ENCODE measurements at places on chromosomes 12 and 14. TPM values are rescaled to one million over a fixed set of nuclear protein-coding genes. Genes with fewer than 3 reads are reported as not detected.

Gene NDRG2
- total RNA-seq: 26.1 TPM

Gene GRIP1
- 3.0 TPM for total RNA-seq

Gene NAV3
- not detected for total RNA-seq

Gene KLRG1
- total RNA-seq: 11.9 TPM

Gene KERA
- total RNA-seq: not detected

Gene RPL10L
- not detected for total RNA-seq

Gene CCDC175
- not detected for total RNA-seq

GRCh38 chr12:69468237-69469026 is 1.8 kb upstream of the FRS2 start:
- H3K27ac ChIP-seq: no peak overlapping the region
- DNase-seq: no peak
- H3K4me1 ChIP-seq: peaks cover 15% of the 10 kb centered on the region
- H3K36me3 ChIP-seq: no peaks in the 10 kb centered on the region
- no peak overlapping the region for H3K4me3 ChIP-seq
- H3K27me3 ChIP-seq: no peaks in the 10 kb centered on the region

- no peak for DNase-seq
- H3K4me3 ChIP-seq: no peak overlapping the region
- no peaks in the 10 kb centered on the region for H3K4me1 ChIP-seq
- H3K27me3 ChIP-seq: no peaks in the 10 kb centered on the region
- no peak overlapping the region for H3K27ac ChIP-seq
- H3K36me3 ChIP-seq: no peaks in the 10 kb centered on the region
Measured at GRCh38 chr12:123512838-123513665, 20.5 kb downstream of the RILPL1 start.

GRCh38 chr12:86139671-86140070 is 116.5 kb downstream of the MGAT4C start:
- no peaks in the 10 kb centered on the region for H3K27me3 ChIP-seq
- no peaks in the 10 kb centered on the region for H3K36me3 ChIP-seq
- H3K4me1 ChIP-seq: no peaks in the 10 kb centered on the region
- no peak overlapping the region for H3K4me3 ChIP-seq

GRCh38 chr14:65370801-65371248 is 41.7 kb upstream of the FUT8 start:
- H3K27me3 ChIP-seq: peaks cover 6% of the 10 kb centered on the region
- no peak for DNase-seq
- no peak overlapping the region for H3K4me3 ChIP-seq
- no peaks in the 10 kb centered on the region for H3K4me1 ChIP-seq

DNA sequence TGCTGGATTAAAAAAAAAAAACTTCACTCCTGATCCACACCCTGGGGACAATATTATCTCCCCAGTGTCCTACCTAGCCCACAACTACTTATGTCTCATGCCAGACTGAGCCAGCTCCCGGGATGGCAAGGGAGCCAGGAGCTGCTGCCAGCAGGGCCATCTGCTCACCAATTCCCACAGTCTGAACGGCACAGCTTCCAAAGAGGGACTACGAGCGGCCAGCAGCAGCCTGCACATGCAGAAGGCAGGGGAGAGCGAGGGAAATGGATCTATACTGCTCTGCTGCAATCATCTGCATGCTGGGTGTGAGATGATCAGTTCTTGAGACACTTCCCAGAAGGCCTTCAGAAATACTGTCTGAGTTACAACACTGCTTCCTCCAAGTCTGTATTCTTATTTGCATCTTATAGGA is 11.1 kb downstream of the SSH1 start:
- no peaks in the 10 kb centered on the region for H3K4me1 ChIP-seq
- no peaks in the 10 kb centered on the region for H3K27me3 ChIP-seq
- no peak overlapping the region for H3K27ac ChIP-seq
- H3K4me3 ChIP-seq: no peak overlapping the region
- no peak for DNase-seq

- H3K36me3 ChIP-seq: no peaks in the 10 kb centered on the region
- peaks cover 4% of the 10 kb centered on the region for H3K4me1 ChIP-seq
- H3K27me3 ChIP-seq: no peaks in the 10 kb centered on the region
- peak; percentile 53 for DNase-seq
- H3K4me3 ChIP-seq: no peak overlapping the region
Measured at GRCh38 chr12:10750385-10750727, 27.2 kb upstream of the YBX3 start.

DNA sequence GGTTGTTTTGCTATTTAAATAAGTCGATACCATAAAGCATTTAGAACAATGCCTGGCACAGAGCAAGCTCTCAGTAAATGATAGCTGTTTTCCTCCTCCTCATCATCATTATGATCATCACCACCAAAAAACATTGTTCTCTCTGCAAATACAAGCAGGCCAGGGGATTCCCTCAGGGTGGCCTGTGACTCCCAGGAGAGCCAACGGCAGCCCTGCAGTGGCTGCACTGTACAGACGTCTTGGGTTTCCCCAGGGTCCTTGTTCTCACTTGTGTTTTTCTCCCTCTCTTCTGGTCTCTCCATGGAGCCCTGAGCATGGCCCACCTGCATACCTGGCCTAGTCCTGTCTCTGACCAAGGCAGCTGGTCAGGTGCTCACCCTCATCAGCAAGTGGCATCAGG is 290.9 kb upstream of the PWP1 start:
- no peak for DNase-seq
- H3K4me1 ChIP-seq: peaks cover 41% of the 10 kb centered on the region
- H3K4me3 ChIP-seq: no peak overlapping the region
- H3K36me3 ChIP-seq: no peaks in the 10 kb centered on the region

DNA sequence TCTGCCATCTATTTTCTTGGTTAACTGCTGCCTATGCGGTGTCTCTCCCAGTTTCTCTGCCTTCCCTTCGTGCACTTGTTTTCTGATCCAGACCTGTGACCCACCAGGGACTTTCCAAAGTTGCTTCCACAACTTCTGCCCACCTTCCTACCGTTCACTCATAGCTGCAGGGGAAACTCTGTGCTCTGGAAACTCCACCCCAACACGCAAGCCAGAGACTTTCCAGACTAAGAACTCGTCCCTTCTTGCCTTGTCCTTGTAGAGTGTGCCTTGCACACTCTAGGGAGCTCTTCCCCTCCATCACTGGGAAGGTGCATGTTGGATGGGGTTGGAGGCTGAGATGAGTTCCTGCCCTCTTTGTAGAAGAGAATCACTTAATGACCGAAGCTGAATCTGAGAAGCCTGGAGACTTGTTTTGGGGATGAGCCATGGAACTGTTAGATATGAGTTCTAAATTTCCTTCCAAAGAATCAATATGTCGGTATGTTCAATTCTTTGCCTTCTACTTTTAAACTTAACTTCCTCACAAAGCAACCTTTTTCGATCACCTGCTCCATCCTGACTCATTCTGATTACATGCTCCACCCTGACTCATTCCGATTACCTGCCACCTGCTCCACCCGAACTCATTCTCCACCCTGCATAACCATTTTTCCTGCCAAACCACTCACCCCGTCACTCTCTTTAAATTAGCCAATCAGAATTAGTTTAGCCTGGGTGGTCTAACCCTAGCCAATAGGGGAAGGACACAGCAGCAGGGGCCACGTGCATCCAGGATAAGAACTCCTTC is 82.1 kb upstream of the CAPRIN2 start:
- H3K36me3 ChIP-seq: no peaks in the 10 kb centered on the region
- DNase-seq: no peak
- H3K4me1 ChIP-seq: no peaks in the 10 kb centered on the region
- H3K27ac ChIP-seq: no peak overlapping the region

GRCh38 chr12:72133497-72134055 is 138.6 kb upstream of the TRHDE start:
- no peaks in the 10 kb centered on the region for H3K36me3 ChIP-seq
- no peak overlapping the region for H3K4me3 ChIP-seq
- no peak overlapping the region for H3K27ac ChIP-seq

DNA sequence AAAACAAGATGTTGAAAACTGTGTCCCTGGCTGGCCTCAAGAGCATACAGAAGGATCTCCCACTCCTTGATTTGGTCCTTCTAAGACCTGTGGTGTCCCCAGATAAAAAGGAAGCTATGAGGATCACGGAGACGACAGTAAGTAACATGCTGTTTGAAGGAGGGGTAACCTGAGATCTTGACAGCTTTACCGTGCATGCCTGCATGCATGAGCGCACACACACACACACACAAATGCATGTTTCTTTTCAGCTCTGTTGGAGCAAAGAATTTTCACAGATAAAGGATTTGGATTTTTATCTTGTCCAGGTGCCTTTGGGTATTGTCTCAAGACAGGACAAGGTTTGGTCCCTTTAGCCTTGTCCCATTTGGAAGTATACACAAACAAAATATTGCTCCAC is 411.6 kb upstream of the CCDC196 start:
- peaks cover 4% of the 10 kb centered on the region for H3K27me3 ChIP-seq
- H3K4me1 ChIP-seq: no peaks in the 10 kb centered on the region
- H3K36me3 ChIP-seq: no peaks in the 10 kb centered on the region
- no peak overlapping the region for H3K27ac ChIP-seq
- H3K4me3 ChIP-seq: no peak overlapping the region

GRCh38 chr12:88854260-88854659 is 274.0 kb upstream of the KITLG start:
- DNase-seq: no peak
- no peak overlapping the region for H3K27ac ChIP-seq
- no peaks in the 10 kb centered on the region for H3K36me3 ChIP-seq
- H3K27me3 ChIP-seq: no peaks in the 10 kb centered on the region
- H3K4me1 ChIP-seq: no peaks in the 10 kb centered on the region

DNA sequence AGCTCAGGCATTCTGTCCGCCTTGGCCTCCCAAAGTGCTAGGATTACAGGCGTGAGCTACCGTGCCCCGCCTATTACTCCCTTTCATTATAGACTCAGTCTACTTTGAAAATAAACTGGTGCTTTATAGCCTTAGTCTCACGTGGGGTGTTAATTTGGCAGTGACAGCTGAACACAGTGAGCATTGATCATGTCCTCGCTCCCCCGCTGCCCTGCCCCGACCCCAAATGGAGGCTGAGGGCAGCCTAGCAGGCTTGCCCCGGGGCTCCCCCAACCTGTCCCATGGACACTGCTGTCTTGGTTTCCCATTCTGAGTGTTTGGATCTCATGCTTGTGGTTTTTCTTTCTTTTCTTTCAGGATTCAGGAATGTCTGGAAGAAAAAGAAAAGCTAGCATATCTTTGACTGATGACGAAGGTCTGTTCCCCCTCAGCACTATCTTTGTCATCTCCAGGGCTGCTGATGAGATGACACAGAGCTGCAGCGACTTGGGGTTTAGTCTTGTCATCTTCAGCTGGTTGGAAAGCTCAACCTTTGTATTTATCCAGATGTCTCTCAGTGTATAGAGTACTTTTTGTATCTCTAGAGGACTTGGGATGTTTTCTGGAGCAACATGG is 42.2 kb downstream of the EP400 start:
- peaks cover 88% of the 10 kb centered on the region for H3K36me3 ChIP-seq
- no peak for DNase-seq
- no peak overlapping the region for H3K27ac ChIP-seq
- no peaks in the 10 kb centered on the region for H3K27me3 ChIP-seq

GRCh38 chr12:31594681-31595080 is 3.7 kb upstream of the DENND5B start:
- H3K36me3 ChIP-seq: no peaks in the 10 kb centered on the region
- no peaks in the 10 kb centered on the region for H3K27me3 ChIP-seq
- no peaks in the 10 kb centered on the region for H3K4me1 ChIP-seq
- no peak for DNase-seq
- H3K27ac ChIP-seq: no peak overlapping the region

Measured in T-cell (primary cell).